ENCODE measurements at places on chromosomes 6 and 20.

DNA sequence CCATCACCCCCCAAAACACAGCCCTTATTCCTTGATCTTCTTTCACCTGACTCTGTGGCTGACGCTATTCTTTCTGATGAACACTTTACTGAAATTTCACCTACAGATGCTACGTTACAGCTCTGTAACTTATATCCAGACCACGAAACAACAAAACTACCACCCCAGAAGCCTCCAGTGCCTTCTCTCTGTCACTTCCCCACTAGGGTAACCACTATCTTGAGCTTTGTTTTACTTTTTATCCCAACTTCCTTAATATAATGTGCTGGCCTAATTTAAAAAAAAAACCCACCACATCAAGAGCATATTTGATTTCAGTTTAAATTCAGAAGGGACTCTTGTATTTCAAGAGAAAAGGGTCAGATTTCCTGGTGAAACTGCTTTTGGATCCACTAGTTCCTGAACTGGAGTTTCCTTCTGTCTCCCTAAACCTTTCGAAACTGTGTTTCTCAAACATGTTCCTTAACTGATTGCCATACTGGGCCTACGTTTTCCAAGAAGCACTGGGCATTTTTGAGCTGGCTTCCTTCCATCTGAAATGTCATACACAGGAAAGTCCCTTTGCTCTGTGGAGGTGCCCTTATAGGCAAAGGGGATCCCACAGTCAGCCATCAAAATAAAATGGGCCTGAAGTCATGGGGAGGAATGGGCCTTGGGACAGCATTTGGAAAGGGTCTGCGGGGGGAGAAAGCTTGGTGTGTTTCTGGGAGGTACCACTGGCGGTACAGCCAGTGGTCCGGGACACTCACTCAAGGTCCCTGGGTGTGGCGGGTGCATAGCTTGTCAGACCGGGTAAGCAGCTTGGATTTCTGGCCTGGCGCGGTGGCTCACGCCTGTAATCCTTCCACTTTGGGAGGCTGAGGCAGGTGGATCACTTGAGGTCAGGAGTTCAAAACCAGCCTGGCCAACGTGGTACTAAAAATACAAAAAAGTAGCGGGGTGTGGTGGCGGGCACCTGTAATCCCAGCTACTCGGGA is 25.8 kb upstream of the RTF2 start:
- no peak for DNase-seq

DNA sequence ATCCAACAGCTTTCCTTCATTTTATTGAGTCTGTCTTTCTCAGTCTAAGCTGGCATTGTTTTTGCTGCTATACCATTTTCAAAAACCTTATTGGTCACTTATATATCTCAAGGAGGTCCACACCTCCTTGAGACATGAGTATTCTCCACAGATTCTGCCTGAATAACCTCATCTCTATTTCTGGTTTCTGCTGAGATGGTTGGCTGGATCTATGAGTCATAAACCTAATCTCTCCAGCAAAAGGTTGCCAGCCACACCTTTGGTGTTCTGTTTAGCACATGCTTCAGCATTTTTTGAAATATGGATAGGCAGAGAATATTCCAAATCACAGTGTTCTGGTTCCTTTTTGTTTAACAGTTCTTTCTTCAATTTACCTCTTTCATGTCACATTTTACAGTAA is 40.8 kb upstream of the TMEM244 start:
- no peak for DNase-seq

DNA sequence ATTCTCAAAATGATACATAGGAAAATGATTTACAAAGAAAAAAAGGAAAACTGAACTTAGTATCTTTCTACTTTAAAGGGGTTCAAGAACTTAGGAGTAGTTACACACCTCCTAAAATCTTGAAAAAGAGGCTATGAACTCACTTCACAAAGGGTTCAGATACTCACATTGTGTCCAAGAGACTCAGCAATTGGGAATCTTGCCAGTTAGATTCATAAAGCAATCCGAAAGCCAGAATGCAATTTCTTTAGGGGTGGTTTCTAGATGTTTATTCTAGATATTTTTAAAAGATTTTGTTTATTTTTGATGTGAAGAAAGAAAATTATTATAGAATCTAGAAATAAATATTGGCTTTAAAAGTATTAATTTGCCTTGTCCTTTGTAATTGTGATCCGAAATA is 1.7 kb upstream of the MYB start:
- no peak for DNase-seq

- DNase-seq, result no peak
Observed at GRCh38 chr20:43825051-43825402, 89.6 kb upstream of the TOX2 start.

- DNase-seq, result no peak
Observed at GRCh38 chr6:33670086-33670660, 41.3 kb downstream of the UQCC2 start.

GRCh38 chr6:3744901-3745470 is 6.5 kb downstream of the PXDC1 start:
- no peak for DNase-seq

GRCh38 chr20:11380283-11380682 is 537.4 kb upstream of the BTBD3 start:
- DNase-seq, result no peak

DNA sequence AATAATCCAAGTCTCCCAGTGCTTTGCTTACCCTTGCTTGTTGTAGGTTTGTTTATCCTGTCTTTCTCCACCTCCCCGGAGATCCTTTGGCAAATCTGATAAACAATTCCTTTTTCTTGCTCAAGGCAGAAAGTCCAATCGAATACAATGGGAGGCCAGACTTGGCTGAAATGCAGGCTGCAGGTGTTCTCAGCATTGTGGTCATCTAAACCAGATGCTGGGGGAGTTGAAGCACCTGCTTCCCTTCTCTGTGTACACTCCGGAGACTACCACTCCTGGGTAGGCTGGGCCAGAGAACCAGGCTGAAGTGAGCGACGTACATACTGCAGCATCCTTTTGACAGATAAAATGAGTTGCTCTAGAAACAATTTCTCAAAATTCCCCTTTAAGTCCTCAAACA is 82.6 kb upstream of the PREP start:
- DNase-seq, result no peak

DNA sequence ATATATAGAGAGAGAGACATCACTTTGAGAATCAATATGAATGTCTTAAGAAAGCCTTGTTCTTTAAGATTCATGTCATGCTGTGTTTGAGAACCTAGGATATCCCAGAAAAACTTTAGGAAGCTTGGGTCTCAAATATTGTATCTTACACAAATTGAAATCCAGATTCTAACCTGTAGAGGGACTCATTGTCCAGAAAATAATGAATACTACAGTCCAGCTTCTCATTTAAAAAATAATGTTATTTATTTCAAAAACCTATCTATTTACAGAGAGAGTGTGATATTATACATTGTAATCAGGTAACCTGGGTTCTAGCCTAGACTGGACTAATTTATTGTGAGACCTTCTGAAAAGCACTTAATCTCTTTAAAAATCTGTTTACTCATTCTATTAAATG is 4.2 kb downstream of the RFX6 start:
- DNase-seq, result no peak

- no peak for DNase-seq
Observed at GRCh38 chr6:72677740-72678139, 55.9 kb downstream of the KCNQ5 start.

DNA sequence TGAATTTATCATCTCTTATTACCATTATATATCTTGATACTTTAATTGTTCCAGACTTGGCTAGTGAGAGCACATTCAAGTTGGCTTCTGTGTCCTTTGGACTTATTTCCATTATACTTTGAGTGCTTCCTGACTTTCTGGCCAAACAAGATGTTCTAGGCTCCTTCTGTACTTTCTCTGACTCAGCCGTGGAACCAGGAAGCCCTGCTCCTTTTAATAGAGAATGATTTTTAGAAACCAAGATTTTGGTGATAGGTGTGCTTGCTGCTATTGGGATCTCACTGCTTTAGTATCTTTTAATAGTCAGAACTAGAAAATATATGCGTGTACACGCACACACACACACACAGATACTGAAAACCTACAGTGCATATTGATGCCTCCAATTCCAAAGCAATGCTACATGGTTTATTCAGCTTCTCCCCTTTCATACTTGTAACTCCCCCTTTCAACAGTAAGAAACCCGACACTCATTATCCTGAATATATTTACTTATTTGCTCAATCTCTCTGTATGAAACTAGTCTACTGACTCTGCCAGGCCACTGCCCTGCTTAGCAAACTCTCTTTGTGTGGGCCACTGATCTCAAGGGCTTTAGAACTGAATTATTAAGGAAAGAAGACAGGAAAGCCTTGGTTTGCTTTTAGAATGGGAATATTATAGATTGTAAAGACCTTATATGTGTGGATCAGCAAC is 42.7 kb upstream of the EZR start:
- no peak for DNase-seq

DNA sequence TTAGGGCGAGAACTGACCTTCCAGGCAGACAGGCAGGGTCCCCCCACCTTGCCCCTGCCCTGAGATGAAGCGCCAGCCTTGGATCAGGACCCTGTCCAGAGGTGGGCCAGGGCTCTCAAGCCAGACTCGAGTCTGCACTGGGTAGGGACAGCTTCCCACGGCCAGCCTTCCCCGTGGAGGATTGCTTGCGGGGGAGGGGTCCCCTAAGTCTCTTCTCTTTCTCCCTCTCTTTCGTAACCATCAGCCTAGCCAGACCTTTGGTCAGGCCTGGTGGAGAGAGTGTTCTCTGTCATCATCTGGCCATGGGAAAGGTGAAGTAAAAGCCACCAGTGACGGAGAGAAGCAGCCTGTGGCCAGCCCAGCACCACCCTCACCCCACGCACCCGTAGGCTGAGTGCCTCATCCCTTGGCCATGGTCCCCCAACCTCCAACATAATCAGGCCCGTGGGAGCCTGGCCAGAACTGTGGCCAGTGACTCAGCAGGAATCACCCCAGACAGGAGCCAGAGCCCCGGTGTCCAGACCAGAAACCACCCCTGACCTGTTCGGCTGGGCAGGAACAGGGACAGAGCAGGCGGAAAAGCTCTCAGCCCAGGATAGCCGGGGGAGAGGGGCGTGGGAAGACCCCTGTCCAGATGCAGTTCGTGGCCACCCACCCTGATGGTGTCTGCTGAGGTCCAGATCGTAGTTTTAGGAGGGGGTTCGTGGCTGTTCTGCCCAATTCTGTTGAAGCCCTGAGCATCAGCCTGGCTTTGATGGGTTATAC is 47.1 kb downstream of the SNAI1 start:
- no peak for DNase-seq

- peak; percentile 75 for DNase-seq
Observed at GRCh38 chr6:36759148-36759759, 61.6 kb downstream of the RAB44 start.

- DNase-seq, result no peak
Observed at GRCh38 chr6:154367839-154368695, 11.5 kb upstream of the IPCEF1 start.

DNA sequence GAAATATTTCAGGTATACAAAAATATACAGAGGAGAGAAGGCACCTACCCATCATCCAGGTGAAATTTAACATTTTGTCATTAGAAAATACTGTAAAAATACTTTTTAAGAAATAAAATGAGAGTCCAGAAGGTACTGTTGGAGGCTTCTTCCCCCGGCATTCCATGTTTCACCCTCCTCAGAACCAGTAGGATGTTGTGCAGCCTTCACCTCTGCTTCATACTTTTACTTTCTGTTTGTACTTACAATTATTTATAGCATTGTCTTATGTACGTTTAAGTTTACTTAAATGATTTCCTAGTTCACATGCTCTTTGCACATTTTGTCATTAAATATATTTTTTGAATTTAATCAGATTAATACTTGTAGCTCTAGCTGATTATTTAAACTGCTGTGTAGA is 30.9 kb downstream of the TMEM200A start:
- no peak for DNase-seq

DNA sequence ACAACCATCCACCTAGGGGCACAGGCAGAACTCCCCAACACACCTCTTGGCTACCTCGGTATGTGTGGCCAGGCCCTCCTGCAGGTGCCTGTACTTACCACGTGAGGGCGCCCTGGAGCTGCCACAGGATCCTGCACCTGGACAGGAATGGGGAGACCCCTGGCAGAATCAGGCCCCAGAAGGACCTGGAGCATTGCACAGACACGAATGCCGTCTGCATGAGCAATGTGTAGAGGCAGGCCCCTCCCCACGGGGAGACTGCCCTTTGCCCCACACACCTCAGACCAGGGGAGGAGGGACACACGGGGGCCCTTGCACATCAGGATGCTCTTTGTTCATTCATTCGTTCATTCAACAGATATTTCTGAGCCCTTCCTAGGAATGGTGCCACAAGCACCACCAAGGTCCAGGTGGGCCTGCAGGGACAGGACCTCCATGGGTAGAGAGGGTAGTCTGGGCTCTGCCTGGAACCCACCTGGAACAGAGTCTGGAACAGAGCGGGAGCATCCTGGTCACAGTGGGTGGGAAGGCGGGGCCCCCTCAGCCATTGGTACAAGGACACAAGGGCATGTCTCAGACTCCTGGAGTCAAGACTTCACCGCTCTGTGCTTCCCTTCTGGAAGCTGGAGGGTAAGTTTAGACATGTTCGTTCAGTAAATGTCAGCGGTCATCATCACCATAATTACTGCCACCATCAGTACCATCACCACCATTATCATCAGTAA is 32.3 kb downstream of the YTHDF1 start:
- DNase-seq, result peak; percentile 35

- no peak for DNase-seq
Observed at GRCh38 chr6:126628125-126628524, 288.2 kb downstream of the CENPW start.

GRCh38 chr6:52640170-52640569 is 30.7 kb upstream of the TMEM14A start:
- no peak for DNase-seq

GRCh38 chr20:58682656-58683531 is 9.7 kb upstream of the NPEPL1 start:
- DNase-seq, result no peak

GRCh38 chr6:44237813-44238433 is 9.0 kb upstream of the HSP90AB1 start:
- peak; percentile 65 for DNase-seq

- DNase-seq, result no peak
Observed at GRCh38 chr6:56363796-56364430, 116.5 kb upstream of the COL21A1 start.

- DNase-seq, result no peak
Observed at GRCh38 chr6:115766745-115767462, 293.8 kb downstream of the FRK start.

GRCh38 chr6:53828966-53829697 is 34.3 kb downstream of the LRRC1 start:
- DNase-seq, result no peak

DNA sequence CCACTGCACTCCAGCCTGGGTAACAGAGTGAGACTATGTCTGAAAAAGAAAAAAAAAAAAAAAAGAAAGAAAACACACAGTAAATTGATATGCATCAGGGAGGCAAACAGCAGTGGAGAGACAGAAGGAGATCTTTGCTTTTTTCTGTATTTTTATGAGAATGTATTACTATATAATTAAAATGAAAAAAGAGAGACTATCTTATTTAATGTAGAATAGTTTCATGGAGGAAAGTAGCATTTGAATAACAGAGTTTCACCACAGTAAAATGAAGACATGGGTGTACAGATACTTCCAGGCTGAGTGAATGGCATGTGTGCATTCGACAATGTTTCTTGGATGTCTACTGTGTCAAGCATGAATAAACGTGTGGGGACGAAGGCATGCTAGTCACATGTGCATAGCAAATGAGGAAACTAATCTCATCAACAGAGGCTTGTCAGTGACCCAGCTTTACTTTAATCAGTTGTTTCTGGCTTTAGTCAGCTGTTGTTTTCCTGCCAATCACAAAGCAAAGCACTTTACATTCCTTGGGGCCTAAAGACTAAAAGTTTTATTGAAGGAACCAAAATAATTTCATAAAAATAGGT is 55.5 kb upstream of the ARMH2 start:
- DNase-seq, result no peak

Data from stimulated activated CD4-positive, alpha-beta T cell treated with anti-CD3 and anti-CD28 coated beads, Interleukin-12 subunit alpha, Interleukin-12 subunit beta, amount 100 ng/mL, for 48 hours (primary cell).